ENCODE measurements at places on chromosomes 1 and 21. TPM values are rescaled to one million over a fixed set of nuclear protein-coding genes. Genes with fewer than 3 reads are reported as not detected.

DPT gene
- total RNA-seq = 293 TPM

VANGL1 gene
- total RNA-seq = 9.6 TPM

ZMYND12 gene
- total RNA-seq = 0.82 TPM

FHAD1 gene
- not detected for total RNA-seq

DNA sequence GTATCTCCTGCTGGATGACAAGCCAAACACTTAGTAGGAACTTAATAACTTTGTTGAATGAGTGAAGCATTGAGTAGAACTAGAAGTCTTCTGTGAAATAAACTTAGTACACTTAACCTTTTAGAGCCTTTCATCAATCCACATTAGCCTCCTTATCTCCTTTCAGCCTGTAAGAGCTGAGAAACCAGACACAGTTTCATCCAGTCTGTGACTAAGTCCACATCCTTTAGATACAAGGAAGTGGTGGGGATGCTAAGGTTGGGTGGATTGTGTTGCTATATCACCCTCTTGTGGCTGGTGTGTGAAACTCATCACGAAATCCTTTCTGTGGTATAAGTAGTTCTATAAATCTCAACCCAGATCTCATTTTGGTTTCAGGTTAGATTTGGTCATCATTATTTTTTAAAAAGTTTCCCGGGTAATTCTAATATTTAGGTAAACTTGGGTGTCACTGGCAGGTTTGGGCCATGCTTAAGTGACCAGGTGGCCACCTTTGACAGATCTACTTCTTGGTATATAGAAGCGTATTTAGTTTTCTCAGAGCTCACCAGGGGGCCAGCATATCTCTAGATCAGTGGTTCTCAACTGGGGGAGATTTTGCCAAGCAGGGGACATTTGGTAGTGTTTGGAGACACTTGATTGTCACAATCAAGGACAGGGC lies 27.8 kb upstream of the CD84 start:
- no peak for DNase-seq

GRCh38 chr1:30014031-30014430 lies 709.4 kb downstream of the MATN1 start:
- no peak for DNase-seq

DNA sequence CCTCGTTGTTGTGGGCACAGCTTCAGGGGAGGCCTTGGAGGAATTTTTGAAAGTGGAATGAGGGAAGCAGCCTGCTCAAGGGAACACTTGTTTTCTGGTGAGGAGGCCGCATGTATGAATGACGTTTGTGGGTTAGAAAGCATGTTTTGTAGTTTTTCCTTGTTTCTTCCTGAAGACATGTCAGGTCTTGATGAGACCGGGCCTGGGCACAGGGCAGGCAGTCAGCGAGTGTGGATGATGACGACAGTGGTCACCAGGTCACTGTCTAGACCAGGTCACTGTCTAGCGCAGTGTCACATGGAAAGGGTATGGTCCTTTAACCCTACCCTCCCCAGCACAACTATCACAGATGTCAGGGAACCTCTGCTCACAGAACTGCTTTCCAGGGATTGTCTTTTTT lies 7.3 kb downstream of the PSEN2 start:
- no peak for DNase-seq

Measured in omental fat pad (tissue), 4 donors.